ENCODE measurements at places on chromosomes 11 and 22.
A peak's percentile ranks its signal among the peaks of the same experiment; 100 is the strongest.

- DNase-seq = no peak
These were observed 8.8 kb upstream of the RPL3 start for GRCh38 chr22:39327995-39328754.

DNA sequence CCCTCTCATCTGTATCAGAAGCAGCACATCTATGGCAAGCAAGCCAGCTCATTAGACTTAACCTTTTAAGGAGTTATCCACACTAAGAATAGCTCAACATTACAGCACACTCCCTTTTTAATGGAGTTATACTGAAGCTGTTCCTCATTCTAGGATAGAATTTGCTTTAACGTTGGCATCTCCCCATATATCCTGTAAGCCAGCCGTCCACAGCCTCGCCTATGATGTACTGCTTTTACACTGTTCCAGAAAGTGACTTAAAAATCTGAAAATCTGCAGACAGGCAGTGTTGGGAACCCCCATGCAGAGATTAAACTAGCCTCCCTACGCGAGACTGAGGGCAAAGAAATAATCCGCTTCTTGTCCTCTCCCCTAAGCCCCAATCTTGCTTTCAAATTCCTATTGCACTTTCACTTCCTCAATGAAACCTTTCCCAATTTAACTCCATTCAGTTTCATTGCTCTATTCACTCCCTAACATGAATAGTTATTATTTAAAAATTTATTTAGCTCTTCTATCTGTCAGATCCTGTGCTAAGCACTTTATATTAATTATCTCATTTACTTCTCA, 225.0 kb downstream of the BLID start:
- DNase-seq = no peak

GRCh38 chr11:8250434-8250833, 13.2 kb downstream of the LMO1 start:
- DNase-seq = no peak

- peak; percentile 71 for DNase-seq
These were observed 2.4 kb upstream of the WNT11 start for GRCh38 chr11:76208438-76209374.

- DNase-seq = no peak
These were observed 16.4 kb upstream of the NEFH start for GRCh38 chr22:29463629-29464028.

DNA sequence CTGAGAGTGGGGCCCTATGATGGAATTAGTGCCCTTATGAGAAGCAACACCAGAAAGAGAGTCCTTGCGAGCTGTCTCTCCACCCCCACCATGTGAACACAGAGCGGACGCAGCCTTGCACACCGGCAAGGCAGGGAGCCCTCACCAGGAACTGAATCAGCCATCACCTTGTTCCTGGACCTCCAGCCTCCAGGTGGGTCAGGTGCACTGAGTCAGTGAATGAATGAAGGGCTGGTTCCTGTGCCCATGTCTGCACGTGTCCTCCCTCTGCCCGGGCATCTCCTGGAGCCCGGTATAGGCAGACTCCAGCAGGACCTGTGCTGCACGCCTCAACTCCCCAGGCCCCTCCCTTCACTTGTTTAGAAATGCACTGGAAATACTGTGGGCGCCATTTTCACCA, 54.9 kb downstream of the LINC01488 start:
- no peak for DNase-seq

DNA sequence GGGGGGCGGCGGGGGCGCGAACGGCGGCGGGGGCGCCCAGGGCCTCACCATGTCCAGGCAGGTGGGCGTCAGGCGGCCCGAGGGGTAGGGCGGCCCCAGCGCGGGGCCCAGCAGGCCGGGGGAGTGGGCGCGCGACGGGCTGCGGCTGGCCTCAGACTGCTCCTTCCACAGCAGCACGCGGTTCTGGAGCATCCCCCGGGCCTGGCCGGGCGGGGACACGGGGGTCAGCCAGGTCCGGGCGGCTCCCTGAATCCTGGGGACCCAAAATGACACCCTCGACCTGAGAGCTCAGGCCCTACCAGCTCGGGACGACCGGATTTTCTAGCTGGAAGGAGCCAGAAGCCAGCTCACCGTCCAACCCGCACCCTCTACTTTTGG, 5.5 kb upstream of the SLC16A8 start:
- no peak for DNase-seq

DNA sequence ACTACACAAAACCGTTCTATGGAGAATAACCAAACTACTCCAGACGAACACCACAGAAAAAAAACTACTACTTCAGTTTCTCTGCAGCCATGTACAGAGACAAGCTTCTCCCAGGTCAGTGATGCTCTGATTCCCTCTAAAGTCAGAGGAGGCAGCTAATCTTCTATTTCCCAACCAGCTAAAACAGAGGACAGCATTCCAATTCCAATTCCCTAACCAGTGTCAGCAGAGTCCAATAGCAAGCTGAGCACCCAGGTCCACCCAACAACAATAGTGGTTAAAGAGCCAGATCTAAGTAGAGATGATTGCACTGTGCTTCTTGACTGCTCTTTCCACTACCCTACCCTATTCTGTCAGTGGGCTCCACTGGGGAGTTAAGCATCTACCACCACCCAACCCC, 6.7 kb downstream of the XKR3 start:
- no peak for DNase-seq

All from effector CD8-positive, alpha-beta T cell (primary cell).